Memory B cell (primary cell): ENCODE measurements at places on chromosomes 2 and 18.

- no peak for DNase-seq
Measured at GRCh38 chr2:195038153-195038552, 618.9 kb upstream of the SLC39A10 start.

DNA sequence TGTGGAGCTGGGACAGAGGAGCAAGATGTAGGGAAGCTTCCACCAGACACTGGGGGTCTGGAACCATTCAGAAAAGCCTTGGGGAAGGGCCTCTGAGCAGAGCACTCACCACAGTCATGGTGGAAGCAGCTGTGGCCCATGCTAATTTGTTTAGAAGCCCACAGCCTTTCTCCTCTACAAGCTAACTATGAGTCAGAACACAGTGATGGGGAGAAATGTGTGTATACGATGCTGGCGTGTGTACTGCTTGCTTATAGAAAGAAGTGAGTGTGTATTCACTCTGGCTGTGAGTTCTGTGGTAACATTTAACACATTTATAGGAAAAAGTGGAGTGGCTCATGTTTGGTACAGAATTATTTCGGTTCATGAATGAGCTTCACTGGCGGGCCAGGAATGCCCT is 157.0 kb upstream of the ACAA2 start:
- DNase-seq: no peak

DNA sequence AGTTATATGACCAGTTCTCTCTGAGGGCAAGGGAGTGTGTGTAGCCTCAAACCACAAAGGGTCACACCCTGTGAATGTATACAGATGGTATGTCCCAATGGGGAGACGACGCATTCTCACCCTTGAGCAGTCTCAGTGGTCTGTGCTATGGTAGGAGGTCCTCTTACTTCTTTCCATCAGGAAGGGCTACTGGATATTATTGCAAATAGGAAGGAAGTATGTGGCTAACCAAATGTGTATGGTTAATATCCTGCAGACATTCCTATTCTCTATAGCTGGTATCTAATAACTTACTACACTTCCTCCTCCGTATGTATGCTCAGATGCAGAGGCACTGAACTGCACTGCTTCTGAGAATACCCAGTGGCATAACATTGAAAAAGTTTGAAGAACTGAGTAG is 306.7 kb upstream of the CCDC68 start:
- no peak for DNase-seq

GRCh38 chr2:240916571-240917008 is 10.5 kb downstream of the CROCC2 start:
- DNase-seq: no peak

- DNase-seq: no peak
Measured at GRCh38 chr2:129847043-129847442, 132.4 kb upstream of the RAB6C start.

DNA sequence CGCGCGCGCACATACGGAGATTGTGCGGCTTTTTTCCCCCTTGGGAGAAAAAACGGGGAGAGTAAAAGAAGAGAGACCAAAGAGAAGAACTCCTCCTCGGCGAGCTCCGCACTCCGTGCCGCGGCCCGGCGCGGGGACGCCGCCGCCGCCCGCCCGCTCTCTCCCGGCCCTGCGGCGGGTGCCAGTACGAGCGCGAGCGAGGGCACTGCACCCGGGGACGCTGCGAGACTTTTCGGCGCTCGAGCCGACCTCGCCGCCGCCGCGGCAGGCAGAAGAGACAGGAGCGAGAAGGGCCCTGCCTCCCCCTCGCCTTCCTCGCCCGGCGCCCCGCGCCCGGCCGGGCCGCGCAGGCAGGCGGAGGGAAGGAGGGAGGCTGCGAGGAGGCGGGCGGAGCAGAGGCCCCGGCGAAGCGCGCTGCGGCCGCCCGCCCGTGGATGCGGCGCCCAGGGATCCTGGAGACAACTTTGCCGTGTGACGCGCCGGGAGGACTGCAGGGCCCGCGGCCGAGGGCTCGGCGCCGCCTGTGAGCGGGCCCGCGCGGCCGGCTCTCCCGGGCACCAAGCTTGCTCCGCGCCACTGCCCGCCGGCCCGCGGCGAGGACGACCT is 857 bp upstream of the INHBB start:
- peak; percentile 40 for DNase-seq

GRCh38 chr18:78678318-78678695 is 301.3 kb upstream of the SALL3 start:
- no peak for DNase-seq
